ENCODE measurements at places on chromosomes 6 and 20.

GRCh38 chr6:128158496-128158895 lies 257.6 kb upstream of the THEMIS start:
- DNase-seq = no peak

DNA sequence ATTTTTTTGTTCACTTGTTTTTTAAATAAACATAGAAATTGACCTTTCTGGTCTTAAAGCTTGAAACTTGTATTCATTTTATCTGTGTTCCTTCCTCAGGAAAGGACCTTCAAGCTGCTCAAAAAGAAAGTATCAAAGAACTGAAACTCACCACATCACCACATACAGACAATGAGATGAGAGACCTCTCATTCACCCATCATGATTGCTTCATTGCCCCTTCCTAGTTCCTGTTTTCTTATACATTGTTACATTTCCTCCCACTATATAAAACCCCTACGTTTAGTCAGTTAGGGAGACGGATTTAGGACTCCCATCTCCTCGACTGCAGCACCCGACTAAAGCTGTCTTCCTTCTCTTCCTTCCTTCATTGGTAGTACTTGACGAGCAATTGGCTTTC lies 180.5 kb upstream of the OPRM1 start:
- DNase-seq = no peak

DNA sequence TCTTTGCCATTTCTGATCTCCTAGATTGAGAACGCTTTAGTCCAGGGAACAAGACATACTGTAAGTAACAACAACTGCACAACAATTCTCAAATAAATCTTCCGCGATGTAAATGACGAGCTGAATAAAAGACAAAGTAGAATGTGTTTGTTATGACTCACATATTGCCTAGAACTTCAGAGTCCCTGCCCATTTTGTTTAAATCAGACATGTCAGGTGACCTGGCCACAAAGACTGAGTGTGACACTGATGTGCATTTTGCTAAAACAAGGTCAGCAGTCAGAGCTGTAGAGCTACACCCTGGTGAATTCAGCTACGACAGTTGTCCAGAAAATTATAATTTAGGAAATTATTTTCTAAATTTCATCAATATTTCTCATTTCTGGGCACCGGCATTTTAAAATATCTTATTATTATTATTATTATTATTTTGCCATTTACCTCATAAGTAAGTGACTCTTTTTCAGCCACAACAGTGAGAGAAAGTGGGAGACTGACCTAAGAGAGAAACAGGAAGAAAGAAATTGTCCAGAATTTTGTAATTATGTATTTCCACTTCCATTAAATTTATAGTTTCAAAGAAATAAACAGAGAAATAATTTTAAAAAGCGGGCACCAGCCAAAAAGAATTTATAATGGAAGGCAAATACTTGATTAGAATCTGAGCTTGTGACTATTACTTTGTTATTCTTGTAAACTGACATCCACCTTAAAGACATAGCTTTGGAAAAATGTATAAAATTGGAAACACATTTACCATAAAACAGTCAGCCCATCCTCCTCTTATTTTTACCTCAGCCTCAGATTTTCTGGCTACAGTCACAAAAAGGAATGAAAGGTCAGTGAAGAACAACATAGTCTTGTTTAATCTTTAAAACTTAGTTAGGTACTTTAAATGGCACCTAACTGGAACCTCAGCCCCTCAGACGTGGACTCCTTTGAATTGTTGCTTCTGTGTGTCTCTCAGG lies 157.0 kb upstream of the CITED2 start:
- no peak for DNase-seq

GRCh38 chr20:1861996-1862662 lies 33.1 kb upstream of the SIRPA start:
- no peak for DNase-seq

GRCh38 chr20:34538671-34539123 lies 19.8 kb upstream of the MAP1LC3A start:
- peak; percentile 76 for DNase-seq
